Renal cortex interstitium (tissue), 15 donors: ENCODE measurements at places on chromosomes 16 and 17. TPM values are rescaled to one million over a fixed set of nuclear protein-coding genes. Genes with fewer than 3 reads are reported as not detected.

- DNase-seq: no peak
These were observed 47.4 kb upstream of the LHX1 start for GRCh38 chr17:36889770-36890349.

DNA sequence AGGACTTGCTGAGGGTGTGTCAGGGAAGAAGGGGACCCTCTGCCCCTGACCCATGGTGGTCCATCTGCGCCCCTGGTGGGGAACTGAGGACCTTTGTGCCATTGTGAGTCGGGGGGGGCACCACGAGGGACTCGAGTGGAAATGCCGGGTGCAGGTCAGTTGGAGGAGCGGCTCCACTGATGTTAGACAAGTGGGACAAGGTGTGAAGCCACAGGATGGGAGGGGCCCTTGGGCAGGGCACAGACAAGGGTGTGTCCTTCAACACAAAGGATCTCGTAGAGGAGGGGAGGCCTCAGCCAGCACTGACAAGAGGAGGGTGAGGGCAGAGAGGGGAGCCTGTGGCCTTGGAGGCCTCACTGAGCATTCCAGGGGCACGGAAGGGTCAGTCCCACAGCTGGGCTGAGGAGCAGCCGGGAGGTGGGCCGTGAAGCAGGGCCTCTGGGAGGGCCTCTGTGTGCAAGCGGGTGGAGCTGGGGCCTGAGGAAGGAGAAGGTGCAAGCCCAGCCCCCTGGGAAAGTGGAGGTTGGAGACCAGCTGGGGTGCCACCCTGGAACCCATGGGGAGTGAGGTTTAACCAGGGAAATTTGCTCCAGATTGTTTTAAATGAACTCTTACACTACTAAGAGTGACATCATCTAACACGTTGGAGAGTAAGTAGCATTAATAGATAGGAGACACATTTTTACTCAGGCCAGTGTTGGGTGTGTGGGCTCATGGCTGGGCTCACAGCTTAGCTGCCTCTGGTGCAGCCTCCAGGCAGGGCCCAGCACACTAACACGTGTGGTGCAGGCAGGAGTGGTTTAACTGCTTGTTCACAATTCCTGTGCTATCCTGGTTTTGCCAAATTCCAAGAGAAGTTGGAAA lies 27.9 kb downstream of the NARF start:
- no peak for DNase-seq

DNA sequence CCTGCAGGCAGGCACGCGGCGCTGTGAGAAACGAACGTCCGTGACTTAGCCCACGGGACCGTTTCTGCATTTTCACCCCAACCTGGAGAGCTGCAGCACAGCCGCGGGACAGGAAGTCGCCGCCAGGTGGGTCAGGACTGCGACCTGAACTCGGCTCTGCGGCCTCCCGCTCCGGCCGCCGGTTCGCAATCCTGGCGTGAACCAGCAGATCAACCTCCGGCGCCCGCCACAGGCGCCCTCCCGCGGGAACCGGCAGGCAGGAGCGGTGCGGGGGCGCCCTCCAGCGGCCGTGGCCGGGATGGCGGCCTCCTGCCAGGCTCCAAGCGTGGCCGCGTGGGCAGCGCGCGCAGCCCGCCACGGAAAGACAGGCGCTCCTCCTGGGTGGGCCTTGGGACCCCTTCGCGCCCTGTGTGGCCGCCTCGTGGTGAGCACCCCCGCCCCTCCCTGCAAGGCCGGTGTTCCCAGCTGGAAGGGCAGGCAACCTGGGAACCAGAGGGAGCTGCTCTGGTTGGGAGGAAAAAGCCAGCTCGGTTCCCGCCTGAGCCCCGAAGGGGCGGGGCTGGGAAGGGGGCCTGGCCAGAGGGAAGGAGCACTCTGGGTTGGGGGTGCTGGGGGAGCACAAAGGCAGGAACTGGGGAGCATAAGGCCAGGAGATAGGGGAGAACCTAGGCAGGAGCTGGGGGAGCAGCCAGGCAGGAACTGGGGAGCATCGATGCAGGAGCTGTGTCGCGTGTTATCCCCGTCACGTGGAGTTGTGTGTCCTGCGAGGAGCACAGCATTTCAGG lies 28.2 kb downstream of the ACTG1 start:
- DNase-seq: no peak

GRCh38 chr17:64778240-64779097 lies 116.4 kb upstream of the SMURF2 start:
- DNase-seq: no peak

DNA sequence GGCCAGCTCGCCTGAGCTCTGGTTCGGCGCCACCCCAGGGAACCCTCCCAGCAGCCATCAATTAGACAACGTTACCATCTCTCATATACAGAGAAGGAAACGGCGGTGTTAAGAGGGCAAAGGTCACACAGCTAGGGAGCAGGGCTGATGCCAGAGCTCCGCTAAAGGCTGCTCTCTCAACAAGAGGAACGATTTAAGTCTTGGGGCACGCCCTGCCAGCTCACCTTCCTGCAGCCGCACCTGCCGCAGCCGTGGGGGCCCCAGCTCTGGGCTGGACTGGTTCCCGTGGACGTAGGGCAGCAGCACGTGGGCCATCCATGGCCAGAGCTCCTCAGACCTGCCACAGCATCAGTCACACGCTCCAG lies 43.5 kb downstream of the PKD1 start:
- no peak for DNase-seq

DNA sequence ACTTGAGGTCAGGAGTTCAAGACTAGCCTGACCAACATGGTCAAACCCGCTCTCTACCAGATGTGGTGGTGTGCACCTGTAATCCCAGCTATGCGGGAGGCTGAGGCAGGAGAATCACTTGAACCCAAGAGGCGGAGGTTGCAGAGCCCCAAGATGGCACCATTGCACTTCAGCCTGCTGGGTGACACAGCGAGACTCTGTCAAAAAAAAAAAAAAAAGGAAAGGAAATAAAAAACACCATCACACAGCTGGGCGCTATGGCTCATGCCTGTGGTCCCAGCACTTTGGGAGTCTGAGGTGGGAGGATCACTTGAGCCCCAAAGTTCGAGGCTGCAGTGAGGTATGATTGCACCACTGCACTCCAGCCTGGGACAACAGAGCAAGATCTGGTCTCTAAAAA lies 13.3 kb upstream of the SBK1 start:
- no peak for DNase-seq

- no peak for DNase-seq
These were observed 120.6 kb downstream of the XYLT1 start for GRCh38 chr16:17350207-17350606.

DNA sequence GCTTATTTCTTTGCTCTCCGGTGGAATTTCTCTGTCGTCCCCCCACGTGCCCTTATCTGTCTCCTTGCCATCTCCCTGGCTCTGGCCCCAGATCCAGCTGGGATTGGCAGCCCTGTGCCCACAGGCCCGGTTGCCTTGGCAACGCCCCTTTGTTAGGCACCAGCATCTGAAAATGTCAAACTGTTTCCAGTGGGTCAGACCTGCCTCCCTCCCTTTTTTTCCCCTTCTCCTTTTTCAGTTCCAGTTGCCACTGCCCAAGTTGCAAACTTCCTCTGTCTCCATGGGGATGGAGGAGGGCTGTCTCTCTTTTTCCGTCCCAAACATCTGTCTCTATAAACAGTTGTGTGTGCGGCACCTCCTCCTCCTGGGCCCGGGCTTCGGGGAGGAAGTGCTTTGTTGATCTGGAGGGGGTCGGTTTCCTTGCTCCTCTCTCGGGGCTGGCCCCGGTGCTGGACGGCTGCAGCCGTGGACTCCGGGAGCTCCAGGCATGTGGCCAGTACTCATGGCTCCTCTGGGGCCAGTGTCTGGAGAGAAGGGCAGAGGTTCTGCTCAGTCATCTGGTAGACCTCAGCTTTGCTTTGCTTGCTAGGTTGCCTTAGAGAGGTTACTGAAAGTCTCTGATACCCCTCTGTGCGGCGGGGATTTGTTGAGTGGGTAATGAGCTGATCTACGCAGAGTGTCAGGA lies 35.3 kb downstream of the SOCS3 start:
- peak; percentile 81 for DNase-seq

- no peak for DNase-seq
These were observed 18.1 kb upstream of the ICAM2 start for GRCh38 chr17:64038331-64039105.

DNA sequence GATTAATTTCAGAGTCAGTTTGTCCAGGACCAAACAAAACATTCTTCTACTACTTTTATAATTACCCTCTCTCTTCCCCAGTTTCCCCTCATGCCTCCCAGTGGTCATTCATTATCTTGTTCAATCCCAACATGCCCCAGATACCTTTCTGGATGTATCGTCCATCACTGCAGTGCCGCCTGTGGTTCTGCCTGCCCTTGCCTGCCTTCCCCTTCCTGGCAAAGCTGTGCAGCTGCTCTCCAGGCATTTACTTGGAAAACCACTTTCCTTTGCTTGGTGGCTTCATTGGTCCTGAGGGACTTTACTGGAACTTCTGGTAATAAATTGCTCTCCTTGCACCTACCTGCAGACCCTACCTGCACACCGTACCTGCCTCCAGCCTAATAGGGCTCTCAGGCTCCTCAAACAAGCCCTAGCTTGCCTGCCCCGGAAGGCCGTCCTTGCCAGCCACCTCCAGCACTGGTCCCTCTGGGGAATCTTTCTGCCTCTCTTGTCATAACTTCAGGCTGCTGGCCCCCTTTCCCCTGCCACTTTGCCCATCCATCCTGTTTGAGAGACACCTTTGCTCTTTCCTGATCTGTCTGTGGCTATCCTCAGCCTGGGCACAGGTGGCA lies 19.5 kb upstream of the MSI2 start:
- DNase-seq: no peak

- no peak for DNase-seq
These were observed 34.5 kb downstream of the FAM222B start for GRCh38 chr17:28807925-28808634.

DNA sequence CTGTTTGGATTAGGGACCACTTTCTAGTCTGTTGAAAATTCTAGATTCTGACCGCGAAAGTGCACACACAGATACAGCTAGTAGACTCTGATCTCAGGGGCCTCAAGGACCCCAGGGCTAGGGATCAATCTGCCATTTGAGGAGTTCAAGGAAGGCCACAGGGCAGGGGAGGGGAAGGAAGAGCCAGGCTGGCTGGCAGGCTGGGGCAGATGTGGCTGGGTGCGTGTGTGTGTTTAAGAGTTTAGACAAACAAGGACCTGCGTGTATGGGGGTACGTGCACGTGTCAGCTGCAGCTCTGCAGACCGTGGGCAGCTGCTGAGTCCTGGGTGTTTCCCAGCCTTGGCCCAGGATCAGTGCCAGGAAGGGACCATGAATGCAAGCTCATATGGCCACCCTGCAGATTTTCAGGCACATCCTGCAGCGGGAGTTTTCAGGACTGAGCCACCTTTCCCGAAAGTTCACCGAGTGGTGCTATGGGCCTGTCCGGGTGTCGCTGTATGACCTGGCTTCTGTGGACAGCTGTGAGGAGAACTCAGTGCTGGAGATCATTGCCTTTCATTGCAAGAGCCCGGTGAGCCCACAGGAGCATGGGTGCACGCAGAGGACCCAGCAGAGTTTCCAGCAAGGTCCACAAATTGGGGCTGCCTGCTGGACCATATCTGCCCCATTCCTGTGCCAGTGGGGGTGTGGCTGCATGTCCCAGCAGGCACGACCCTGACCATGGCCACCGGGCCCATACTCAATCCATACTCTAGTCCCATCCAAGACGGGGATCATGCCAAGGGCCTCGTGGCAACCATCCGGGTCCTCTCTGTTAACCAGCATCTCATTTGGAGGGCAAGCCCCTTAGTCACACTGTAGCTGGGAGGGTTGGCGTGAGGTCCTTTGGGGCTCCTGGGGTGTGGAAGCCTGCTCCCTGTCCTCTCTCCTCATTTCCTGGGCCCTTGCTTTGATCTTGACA lies 10.6 kb downstream of the TRPV2 start:
- DNase-seq: no peak

DNA sequence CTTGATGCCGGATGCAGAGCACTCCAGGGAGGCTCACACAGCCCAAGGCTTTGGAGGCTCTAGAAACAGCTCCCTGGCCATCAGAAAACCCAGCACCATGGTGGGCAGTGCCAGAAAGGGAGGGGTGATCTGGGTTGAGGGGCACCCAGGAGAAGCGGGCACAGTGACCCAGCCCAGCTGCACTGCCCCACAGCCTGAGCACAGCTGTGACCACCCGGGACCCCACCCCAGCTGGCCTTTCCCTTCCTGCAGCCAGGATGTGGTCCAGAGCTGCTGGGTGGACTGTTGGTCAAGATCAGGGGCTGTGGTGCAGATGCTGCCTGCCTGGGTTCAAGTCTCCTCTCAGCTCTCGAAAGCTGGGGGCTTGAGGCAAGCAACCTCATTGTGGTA lies 223.1 kb downstream of the ZNF423 start:
- DNase-seq: no peak

- no peak for DNase-seq
These were observed 53.2 kb downstream of the BMERB1 start for GRCh38 chr16:15487336-15488284.

GRCh38 chr17:75059369-75060345 lies 12.6 kb downstream of the KCTD2 start:
- DNase-seq: no peak

DNA sequence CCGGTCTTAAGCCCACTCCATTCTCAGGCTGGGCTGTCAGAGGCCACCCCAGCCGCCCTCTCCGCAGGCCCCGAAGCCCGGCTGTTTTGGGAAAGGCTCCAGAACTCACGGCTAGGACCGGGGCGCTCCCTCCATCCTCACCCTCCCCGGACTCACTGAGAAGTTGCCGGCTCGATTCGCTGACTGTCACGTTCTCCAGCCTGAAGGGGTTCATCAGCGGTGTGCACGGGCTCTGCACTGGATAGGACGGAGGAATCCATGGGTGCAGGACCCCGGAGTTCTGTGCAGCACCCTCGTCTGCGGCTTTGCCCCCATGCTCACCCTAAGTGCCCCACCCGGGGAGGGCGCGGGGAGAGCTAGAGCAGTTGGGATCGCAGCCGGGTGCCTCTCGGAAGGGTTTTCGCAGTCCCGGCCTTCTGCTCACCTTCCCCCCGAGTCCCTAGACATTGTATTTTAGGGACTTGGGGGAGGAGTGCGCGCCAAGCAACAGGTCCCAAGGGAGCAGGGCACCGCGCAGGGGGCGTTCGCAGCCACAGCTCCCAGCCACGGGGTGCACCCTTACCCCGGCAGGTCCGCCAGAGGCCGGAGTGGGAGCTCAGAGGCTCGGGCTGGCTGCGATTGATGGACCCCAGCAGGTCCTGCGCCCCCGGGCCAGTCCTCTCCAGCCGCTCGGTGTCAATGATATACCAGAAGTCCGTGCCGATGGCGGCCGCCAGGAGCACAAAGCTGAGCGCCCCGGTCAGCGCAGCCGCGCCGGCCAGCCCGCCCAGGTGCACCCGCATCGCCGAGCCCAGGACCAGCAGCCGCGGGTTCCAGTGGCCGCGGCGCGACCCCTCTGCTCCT lies 1.0 kb downstream of the TMEM114 start:
- DNase-seq: no peak

IL17C gene
- polyA plus RNA-seq: not detected

CD300E gene
- polyA plus RNA-seq: 0.33 TPM

TBX4 gene
- 0.39 TPM for polyA plus RNA-seq

SYNGR3 gene
- 1.9 TPM for polyA plus RNA-seq

NTHL1 gene
- 15.2 TPM for polyA plus RNA-seq

PIMREG gene
- polyA plus RNA-seq: 29.4 TPM

CPNE7 gene
- 6.8 TPM for polyA plus RNA-seq
